ENCODE measurements at places on chromosomes 11 and 22. TPM values are rescaled to one million over a fixed set of nuclear protein-coding genes. Genes with fewer than 3 reads are reported as not detected.

- DNase-seq = no peak
These were observed 7.9 kb downstream of the DDX10 start for GRCh38 chr11:108672786-108673185.

DNA sequence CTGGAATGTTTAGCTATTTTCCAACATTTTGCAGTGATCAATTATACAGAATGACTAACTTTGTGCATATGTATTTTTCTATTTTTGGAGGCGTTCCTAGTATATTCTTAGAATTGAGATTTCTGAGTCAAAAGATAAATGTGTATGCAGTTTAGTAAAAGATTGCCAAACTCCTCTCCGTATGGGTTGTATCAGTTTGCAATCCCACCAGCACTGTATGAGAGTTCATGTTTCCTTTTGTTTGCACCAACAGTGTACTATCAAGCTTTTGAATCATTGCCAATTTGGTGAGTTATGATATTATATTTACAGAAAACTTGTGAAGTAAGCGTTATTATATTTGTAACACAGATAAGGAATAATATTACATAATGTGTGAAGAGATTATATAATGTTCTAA, 658.7 kb downstream of the JRKL start:
- no peak for DNase-seq

GRCh38 chr22:47177334-47177815, 414.9 kb downstream of the TBC1D22A start:
- DNase-seq = no peak

DNA sequence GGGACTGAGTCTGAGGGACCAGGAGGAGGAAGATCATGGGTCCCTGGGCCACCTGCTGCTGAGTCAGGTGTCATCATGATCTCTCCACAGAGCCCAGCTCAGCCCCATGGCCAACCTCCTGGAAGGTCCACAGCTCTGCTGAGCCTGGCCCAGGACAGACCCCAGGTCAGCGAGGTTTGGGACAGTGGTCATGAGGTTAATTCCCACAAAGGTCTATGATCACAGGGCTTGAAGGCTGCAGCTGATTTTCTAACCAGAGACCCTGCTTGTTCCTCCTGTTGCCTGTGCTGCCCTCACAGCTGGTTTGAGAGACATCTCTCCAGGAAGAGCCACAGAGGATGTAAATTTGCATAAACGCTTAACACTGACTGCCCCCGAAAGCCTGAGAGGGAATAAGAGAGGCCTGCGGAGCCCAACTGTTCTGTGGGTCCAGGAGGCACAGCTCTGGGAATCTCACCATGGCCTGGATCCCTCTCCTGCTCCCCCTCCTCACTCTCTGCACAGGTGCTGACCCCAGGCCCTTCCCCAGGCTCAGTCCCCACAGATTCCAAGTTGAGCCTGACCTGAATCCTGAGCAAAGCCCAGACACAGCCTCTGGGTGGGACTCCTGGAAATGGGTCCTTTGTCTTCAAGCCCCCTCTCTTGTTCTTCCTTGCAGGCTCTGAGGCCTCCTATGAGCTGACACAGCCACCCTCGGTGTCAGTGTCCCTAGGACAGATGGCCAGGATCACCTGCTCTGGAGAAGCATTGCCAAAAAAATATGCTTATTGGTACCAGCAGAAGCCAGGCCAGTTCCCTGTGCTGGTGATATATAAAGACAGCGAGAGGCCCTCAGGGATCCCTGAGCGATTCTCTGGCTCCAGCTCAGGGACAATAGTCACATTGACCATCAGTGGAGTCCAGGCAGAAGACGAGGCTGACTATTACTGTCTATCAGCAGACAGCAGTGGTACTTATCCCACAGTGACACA, 102.8 kb downstream of the GGTLC2 start:
- no peak for DNase-seq

DNA sequence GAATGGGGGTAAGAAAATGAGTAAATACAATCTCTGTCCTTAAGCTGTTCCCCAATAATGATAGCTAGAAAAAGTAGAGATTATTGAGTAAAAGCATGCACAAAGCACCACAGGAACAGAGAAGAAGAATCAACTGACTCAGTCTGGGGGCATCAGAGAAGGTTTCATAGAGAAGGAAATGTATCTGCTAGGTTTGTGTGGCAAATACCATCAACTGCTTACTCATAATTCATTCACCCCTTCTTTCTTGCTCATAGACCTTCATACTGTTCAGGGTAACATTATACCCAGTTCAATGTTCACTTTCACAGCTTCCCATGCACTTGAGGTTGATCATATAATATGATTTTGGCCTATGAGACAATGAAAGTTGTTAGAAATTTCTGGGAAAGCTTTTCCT, 85.2 kb upstream of the SCUBE2 start:
- DNase-seq = no peak

GRCh38 chr22:19873138-19873959, 18.7 kb upstream of the GNB1L start:
- peak; percentile 7 for DNase-seq

GRCh38 chr11:112597286-112597790, 336.7 kb upstream of the PLET1 start:
- no peak for DNase-seq

DNA sequence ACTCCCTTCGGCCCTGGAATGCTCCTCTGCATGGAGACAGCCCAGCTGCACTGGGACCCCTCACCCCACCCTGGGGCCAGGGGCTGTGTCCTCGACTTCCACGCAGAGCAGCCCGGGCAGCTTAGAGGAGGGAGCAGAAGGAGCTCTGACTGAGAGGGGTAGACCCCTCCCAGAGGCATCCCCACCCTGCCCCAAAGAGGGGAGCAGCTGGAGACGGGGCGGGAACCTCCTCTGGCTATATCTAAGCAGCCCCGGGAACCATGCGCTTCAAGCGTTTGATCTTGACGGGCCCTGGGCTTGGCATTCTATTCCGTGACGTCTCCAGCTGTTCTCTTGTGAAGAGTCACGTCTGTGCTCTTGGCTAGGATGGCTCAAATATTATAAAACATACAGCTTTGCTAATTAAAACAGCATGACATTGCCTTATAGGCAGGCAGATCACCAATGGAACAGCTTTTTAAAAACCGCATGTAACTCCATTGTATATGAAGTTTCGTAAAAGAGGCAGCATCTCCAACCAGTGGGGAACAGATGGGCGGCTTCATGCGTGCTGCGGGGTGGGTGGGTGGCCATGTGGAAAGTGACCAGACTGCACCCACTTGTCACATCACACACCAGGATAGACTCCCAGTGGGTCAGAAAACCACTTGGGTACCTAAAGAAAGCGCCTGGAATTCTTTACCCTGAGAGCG, 7.7 kb downstream of the KCNQ1 start:
- DNase-seq = no peak

- no peak for DNase-seq
These were observed 20.9 kb downstream of the DKK3 start for GRCh38 chr11:11987503-11988022.

- DNase-seq = no peak
These were observed 364.0 kb downstream of the CASP12 start for GRCh38 chr11:104534278-104534677.

CPT1A gene
- total RNA-seq = 4.1 TPM

PACS1 gene
- total RNA-seq = 30.6 TPM

ROM1 gene
- 1.3 TPM for total RNA-seq

TBC1D10A gene
- 5.0 TPM for total RNA-seq

KRTAP5-9 gene
- total RNA-seq = 0.76 TPM

CARNS1 gene
- 0.07 TPM for total RNA-seq
